ENCODE measurements at places on chromosomes 2 and 18. TPM values are rescaled to one million over a fixed set of nuclear protein-coding genes. Genes with fewer than 3 reads are reported as not detected.

- no peak for DNase-seq
Measured at GRCh38 chr2:216094701-216095100, 13.0 kb downstream of the TMEM169 start.

- no peak for DNase-seq
Measured at GRCh38 chr2:208586516-208586915, 179.9 kb downstream of the PTH2R start.

DNA sequence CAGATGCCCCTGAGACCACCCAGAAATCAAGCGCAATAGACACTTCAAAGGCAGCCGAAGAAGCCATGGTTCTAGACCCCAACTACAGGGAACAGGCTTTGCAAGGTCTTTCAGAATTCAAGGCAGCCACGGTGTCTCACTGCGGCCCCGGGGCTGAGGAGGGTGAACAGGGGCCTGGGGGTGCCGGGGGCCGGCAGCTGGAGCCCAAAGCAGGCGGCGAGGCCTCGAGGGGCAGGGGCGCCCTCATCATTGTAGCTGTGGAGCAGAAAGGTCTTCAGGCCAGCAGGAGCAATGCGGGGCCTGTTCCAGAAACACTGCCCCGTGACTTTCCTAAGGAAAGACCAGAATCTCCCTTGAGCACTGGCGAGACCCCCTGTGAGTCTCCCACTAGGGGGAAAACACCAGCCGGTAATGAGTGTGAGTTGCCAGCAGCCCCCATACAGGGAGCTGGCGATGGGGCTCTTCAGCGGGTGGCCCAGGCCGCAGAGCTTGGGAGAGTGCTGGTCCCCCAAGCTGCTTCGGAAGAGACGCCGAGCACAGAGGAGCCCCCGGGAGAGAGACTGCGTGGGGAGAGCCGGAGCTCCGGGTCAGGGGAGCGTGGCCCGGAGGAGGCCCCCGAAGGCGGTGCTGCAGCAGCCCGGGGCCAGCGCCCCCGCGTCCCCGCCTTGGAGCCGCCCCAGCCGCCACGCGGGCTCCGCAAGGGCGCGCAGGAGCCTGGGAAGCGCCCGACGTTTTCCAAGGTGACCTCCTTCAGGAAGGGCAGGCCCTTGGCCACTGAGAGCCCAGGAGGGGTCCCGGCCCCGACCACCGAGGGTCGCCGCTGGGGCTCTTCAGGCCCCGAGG, 79.1 kb downstream of the ARHGEF4 start:
- DNase-seq: no peak

- DNase-seq: no peak
Measured at GRCh38 chr2:62034715-62035114, 129.2 kb downstream of the COMMD1 start.

DNA sequence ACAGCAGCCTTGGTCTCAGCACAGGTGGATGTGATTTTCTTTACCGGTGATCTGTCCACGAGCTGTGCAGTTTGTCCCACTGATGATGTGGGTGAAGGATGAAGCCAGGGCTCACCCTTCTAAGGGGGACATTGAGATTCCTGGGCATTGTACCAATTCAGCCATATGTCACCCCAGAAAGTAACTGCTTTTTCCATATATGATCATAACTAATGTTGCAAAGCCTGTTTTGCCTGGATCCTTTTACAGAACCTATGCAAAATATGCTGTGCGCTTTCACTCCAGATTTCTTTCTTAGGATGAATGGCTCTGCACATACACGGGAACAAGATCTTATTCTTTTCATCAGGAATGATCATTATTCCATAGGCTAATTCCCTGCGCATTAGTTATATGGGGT, 96.9 kb upstream of the POU3F3 start:
- no peak for DNase-seq

The ATRAID gene
- total RNA-seq: 131 TPM

The SPATA3 gene
- not detected for total RNA-seq
